ENCODE measurements at places on chromosomes 6 and 20. TPM values are rescaled to one million over a fixed set of nuclear protein-coding genes. Genes with fewer than 3 reads are reported as not detected.
A peak's percentile ranks its signal among the peaks of the same experiment; 100 is the strongest.

EDN1 gene
- 12.5 TPM for total RNA-seq

DNA sequence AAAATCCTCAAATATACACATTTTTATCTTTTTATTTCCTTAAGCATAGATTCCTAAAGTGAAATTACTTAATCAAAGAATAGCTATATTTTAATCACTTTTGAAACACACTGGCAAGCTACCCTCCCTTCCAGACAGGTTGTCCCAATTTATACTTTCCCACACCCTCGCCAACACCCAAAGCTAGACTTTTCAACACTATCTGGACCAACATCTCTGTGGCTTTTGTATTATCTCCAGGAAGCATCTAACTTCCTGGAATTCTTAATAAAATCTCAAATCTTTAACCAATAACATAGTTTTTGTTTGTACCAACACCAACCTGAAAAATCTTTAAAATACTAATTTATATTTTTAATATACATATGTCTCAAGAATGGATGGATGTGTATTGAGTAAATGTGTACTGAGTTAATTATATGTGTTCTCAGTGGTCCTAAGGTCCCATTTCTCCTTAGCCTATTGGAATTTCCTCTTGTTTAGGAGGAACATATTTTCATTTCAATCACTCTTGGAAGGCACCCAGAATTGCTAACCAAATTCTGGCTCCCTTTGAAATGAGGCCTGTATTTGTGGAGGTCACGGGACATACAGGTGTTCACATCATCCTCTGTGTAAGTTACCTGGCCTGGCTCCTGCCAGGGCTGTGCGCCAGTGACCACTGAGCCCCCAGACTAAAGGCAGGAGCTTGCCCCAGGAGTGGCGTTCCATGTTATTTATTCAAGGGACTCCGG lies 17.4 kb upstream of the GFOD1 start:
- no peak for DNase-seq

GRCh38 chr6:77440206-77440976 lies 22.9 kb downstream of the HTR1B start:
- DNase-seq, result no peak

ZBTB12 gene
- 2.3 TPM for total RNA-seq

KCNQ5 gene
- 4.8 TPM for total RNA-seq

DNA sequence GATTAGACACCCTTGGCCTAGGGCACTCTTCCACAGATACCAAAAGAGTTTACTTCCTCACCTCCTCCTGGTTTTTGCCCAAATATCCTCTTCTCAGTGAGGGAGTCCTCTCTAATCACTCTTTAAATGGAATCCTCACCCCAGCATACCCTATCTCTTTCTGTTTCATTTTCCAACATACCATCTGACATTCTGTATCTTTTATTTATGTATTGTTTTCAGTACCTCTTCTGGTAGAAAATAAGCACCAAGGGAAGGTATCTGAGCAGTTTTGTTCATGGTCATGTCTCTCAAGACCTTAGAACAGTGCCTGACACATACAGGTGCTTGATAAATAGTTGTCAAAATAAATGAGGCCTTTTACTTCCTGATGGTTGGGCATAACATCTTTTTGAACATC lies 55.1 kb downstream of the KIAA0408 start:
- DNase-seq, result no peak

GRCh38 chr6:11685481-11686093 lies 93.0 kb downstream of the ADTRP start:
- peak; percentile 97 for DNase-seq

DNA sequence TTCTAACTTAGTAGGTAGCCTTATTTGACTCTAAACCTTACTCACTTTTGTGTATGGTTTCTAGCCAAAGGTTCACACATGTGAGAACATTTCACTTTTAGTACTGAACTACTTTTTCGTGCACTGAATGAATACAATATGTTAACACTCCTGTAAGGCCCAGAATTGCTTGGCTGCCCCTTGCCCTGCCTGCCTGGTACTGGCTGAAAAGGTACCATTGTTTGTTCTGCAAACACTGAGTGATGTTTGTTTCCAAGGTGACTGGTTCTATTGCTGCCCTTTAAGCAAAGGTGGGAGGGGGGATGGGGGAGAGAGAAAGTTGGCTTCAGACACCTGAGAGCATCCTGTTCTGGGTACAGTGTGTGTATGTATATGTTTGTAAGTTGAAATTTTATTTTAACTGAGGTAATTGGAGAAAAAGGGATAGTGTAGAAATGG lies 31.2 kb downstream of the RREB1 start:
- DNase-seq, result peak; percentile 66

- peak; percentile 41 for DNase-seq
These were observed 225.3 kb upstream of the FAM83B start for GRCh38 chr6:54621285-54621684.

EMILIN3 gene
- not detected for total RNA-seq
